ENCODE measurements at places on chromosomes 12 and 14.

- peak; percentile 60 for DNase-seq
These were observed 3.7 kb downstream of the NFKBIA start for GRCh38 chr14:35400648-35401421.

- no peak for DNase-seq
These were observed 519.6 kb downstream of the GLT1D1 start for GRCh38 chr12:129372876-129373275.

GRCh38 chr14:69087061-69087461 lies 65.9 kb downstream of the DCAF5 start:
- peak; percentile 67 for DNase-seq

- no peak for DNase-seq
These were observed 2.8 kb upstream of the PYROXD1 start for GRCh38 chr12:21434699-21435098.

- peak; percentile 12 for DNase-seq
These were observed 46.9 kb upstream of the FAM181A start for GRCh38 chr14:93880021-93880820.

GRCh38 chr12:125148316-125148715 lies 83.1 kb downstream of the AACS start:
- no peak for DNase-seq

- no peak for DNase-seq
These were observed 84.6 kb upstream of the GRIP1 start for GRCh38 chr12:66763467-66763866.

GRCh38 chr12:119100933-119101332 lies 77.8 kb upstream of the HSPB8 start:
- DNase-seq = no peak

- DNase-seq = peak; percentile 92
These were observed 22.7 kb downstream of the CLIP1 start for GRCh38 chr12:122399592-122400373.

- DNase-seq = peak; percentile 41
These were observed 45.1 kb upstream of the RERGL start for GRCh38 chr12:18135086-18135485.

DNA sequence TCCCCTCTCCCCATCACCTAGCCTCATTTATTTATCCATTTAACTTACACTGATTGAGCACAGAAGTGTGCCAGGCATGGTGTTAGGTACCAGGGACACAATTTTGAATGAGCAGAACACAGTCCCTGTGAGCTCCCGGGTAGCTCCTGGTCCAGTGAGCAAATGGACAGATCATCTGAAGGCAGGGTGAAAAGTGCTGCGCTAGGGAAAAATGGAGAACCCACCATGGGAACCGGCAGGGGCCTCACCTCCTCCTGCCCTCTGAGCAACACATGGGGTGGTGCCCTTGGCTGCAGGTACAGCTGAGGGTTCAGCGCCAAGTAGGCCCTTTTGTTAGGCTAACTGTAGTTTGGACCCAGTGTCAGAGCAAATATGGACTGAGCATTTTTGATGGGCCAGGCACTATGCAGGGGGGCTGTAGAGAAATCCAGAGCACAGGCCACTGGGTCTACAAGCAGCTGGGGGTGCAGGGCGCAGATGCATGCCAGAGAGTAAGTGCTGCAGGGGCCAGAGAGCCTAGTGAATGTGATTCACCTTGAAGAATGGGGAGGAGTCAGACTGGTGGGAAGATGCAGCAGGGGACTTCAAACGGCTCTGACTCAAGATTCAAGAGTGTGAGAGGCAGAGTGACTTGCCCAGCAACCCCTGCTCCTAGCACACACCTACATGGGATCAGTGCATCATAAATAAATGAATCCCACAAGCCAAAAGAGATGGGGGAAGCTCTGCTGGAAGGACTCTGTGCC lies 28.2 kb downstream of the LTBP2 start:
- DNase-seq = peak; percentile 90

GRCh38 chr12:68559984-68560850 lies 50.5 kb upstream of the RAP1B start:
- no peak for DNase-seq

DNA sequence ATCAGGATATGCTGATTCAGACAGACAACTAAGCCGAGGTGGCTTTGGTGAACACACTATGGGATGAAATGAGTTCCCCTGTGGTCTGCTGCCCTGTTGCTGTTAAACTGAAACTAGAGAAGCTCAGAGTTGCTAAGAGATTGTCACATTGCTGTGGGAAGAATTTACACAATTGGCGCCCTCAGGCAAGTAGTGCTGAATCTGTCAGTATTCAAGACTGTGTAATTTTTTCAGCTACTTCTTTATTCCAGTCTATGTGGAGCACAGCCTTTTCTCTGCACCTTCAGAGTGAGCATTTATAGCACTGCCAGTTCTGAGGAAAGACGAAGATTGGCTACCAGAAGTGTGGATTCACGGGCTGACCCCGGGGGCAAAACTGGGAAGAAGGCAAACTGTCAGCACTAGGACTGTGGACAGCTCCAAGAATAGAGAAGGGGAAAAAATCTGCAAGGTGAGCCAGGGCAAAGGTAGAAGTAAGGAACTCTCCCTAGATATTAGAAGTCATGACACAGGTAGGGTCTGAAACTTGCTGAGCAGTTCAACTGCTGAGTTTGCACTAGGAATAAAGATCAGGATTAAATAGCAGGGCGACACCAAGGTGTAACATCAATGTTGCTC lies 218.8 kb upstream of the TMPO start:
- no peak for DNase-seq

GRCh38 chr14:68655021-68655831 lies 137.6 kb downstream of the ZFP36L1 start:
- peak; percentile 49 for DNase-seq

GRCh38 chr14:64929014-64929359 lies 13.6 kb downstream of the GPX2 start:
- no peak for DNase-seq

GRCh38 chr12:93092649-93092945 lies 163.5 kb upstream of the EEA1 start:
- no peak for DNase-seq

GRCh38 chr14:23186913-23187654 lies 3.6 kb upstream of the SLC7A8 start:
- peak; percentile 85 for DNase-seq

GRCh38 chr14:99779751-99780150 lies 13.5 kb upstream of the EML1 start:
- peak; percentile 86 for DNase-seq

GRCh38 chr12:132108211-132108832 lies 35.8 kb downstream of the DDX51 start:
- DNase-seq = no peak

DNA sequence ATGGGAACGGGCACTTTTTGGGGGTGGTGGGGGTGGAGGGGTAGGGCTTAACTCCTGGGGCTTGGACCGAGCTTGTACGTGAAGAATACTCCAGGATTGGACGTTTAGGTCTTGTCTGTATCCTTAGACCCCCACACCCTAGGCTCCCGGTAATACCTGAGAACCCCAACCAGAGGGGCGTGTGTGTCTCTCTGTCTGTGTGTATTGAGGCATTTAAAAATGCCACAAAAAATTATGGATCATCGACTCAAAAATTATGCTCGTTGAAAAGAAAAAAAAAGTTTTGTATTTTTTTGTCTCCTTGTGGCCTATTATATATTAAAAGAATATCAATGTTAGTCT lies 459 bp downstream of the PPFIBP1 start:
- DNase-seq = no peak

- DNase-seq = no peak
These were observed 57.2 kb upstream of the ZDHHC17 start for GRCh38 chr12:76706761-76707160.

DNA sequence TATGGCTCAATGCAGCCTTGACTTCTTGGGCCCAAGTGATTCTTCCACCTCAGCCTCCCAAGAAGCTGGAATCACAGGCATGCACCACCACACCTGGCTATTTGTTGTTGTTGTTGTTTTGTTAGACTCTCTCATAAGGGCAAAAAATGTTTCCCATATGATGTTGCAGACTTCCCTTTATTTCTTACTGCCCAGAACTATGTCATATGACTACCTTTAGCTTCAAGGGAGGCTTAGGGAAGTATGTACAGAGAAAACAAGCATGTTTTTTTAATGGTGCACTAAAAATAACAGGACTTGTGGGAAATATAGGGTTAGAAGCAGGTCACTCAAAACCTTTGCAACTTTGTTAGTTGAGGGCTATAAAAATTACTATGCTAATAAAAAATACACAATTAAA lies 4.3 kb upstream of the GPR19 start:
- no peak for DNase-seq

- DNase-seq = no peak
These were observed 113.5 kb downstream of the MNAT1 start for GRCh38 chr14:60848066-60848465.

DNA sequence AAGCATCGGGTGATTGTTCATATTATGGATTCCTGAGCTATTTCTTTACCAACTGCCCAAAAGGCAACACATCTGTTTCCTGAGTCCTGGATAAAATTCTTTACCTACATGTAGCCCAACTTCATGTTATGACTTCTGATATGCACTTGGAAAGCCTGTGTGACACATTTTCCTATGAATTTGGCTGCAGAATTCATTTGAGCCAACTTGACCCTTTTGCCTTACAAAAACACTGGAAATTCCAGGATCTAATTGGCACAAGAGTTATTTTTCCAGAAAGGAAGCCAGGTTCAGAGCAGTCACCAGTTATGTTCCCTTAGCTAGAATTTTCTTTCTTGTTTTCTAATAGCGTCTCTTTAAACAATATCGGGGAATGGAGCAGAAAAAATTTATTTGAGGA lies 202.5 kb upstream of the LRIG3 start:
- DNase-seq = no peak

- DNase-seq = no peak
These were observed 19.3 kb downstream of the TRPV4 start for GRCh38 chr12:109813810-109814416.

DNA sequence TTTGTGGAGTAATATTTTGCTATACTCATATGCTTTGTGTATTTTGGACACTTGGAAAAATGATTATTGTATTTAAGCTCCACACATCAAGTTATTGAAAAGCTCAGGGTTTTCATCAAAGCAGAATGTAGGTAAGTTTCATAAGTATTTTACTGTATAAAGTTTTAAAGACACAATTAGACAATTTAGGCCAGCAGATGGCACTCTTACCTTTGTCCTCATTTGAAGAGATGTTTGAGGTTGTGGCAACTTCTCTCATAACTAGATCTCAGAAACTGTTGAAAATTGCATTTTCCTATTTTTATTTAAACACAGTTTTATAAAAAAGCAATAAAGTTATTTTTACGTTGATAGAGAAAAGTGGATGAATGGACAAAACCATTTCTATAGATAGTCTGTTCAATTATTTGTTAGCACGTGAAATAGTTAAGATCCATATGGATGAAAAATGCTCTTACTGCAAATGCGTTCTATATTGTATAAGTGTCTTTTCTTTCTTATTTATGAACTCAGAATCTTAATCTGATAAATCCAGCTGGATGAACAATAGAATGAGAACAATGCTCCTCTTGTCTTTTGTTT lies 300.0 kb downstream of the AEBP2 start:
- DNase-seq = peak; percentile 86
